ENCODE measurements at places on chromosomes 3 and 15. TPM values are rescaled to one million over a fixed set of nuclear protein-coding genes. Genes with fewer than 3 reads are reported as not detected.

Gene CALML4
- 12.5 TPM for total RNA-seq

Gene DAZL
- 3.4 TPM for total RNA-seq

Gene CLRN1
- total RNA-seq, result 0.35 TPM

Gene IGSF10
- total RNA-seq, result 0.86 TPM

Gene GOLGA6L10
- 4.0 TPM for total RNA-seq

Gene ANKRD34C
- total RNA-seq, result not detected

Gene RTP1
- total RNA-seq, result 3.0 TPM

GRCh38 chr3:66625505-66626216 is 124.8 kb upstream of the LRIG1 start:
- no peaks in the 10 kb centered on the region for H3K27me3 ChIP-seq
- H3K4me3 ChIP-seq, result no peak overlapping the region
- H3K27ac ChIP-seq, result no peak overlapping the region
- no peaks in the 10 kb centered on the region for H3K36me3 ChIP-seq
- DNase-seq, result no peak

DNA sequence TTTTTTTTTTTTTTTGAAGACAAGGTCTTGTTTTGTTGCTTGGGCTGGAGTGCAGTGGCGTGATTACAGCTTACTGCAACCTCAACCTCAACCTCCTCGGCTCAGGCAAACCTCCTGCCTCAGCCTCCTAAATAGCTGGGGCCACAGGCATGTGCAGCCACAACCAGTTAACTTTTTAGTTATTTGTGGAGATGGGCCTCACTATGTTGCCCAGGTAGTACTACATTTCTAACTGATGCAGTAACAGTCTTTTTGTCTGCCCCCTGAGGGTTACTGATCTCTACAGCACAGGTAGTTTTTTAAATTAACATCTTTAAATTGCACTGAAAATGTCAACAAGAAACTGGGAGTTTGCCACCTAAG is 3.4 kb upstream of the LMLN start:
- no peaks in the 10 kb centered on the region for H3K27me3 ChIP-seq
- no peak overlapping the region for H3K27ac ChIP-seq
- H3K4me3 ChIP-seq, result no peak overlapping the region
- H3K4me1 ChIP-seq, result peaks cover 2% of the 10 kb centered on the region
- no peak for DNase-seq
- H3K36me3 ChIP-seq, result peaks cover 27% of the 10 kb centered on the region

DNA sequence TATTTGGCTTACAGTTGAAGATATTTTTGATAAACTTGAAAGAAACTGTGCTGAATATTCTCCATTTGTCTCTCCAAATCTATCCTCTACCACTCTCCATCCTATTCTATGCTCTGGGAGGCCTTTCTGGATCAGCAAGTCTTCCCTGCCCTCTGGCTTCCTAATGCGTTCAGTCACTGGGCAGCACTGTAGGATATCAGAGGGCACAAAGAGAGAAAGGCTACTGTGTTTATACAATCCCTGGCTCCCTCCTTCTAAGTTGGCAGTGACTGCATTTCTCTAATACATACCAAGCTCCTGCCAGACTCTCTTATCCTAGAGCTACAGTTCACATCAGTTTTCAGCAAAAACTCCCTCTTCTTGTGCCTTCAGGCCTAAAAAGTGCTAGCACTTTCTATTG is 102.1 kb upstream of the FHIT start:
- H3K4me3 ChIP-seq, result no peak overlapping the region
- H3K4me1 ChIP-seq, result no peaks in the 10 kb centered on the region
- no peak overlapping the region for H3K27ac ChIP-seq

- no peaks in the 10 kb centered on the region for H3K36me3 ChIP-seq
- H3K27me3 ChIP-seq, result no peaks in the 10 kb centered on the region
- DNase-seq, result no peak
- H3K4me3 ChIP-seq, result no peak overlapping the region
Measured at GRCh38 chr3:177944228-177944661, 592.0 kb upstream of the KCNMB2 start.

GRCh38 chr3:69116897-69117296 is 5.5 kb downstream of the LMOD3 start:
- no peak overlapping the region for H3K4me3 ChIP-seq
- H3K4me1 ChIP-seq, result no peaks in the 10 kb centered on the region
- H3K27ac ChIP-seq, result no peak overlapping the region
- H3K36me3 ChIP-seq, result no peaks in the 10 kb centered on the region
- DNase-seq, result no peak

DNA sequence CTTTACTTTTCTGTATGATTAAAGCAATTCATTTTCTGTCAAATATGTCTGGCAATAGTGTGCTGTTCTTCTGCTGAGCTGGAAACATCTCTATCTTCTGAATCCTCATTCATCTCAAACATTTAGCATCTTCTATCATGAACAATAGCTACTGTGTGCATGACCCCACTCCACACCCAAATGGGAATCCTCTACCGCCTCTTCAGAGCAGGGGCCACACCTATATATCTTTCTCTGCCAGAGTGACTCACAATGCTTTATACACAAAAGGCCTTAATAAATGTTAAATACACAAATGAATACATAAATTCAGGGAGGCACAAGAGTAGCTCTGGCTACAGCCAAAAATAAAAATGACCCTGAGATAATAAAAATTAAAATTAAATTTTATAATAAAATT is 8.0 kb downstream of the ALDH1A2 start:
- no peaks in the 10 kb centered on the region for H3K36me3 ChIP-seq

GRCh38 chr3:76410762-76411281 is 625.5 kb upstream of the ZNF717 start:
- DNase-seq, result no peak
- no peak overlapping the region for H3K4me3 ChIP-seq
- H3K36me3 ChIP-seq, result no peaks in the 10 kb centered on the region
- H3K27ac ChIP-seq, result no peak overlapping the region
- H3K27me3 ChIP-seq, result no peaks in the 10 kb centered on the region
- no peaks in the 10 kb centered on the region for H3K4me1 ChIP-seq

- no peak for DNase-seq
- no peak overlapping the region for H3K4me3 ChIP-seq
- H3K4me1 ChIP-seq, result no peaks in the 10 kb centered on the region
- no peak overlapping the region for H3K27ac ChIP-seq
- H3K36me3 ChIP-seq, result no peaks in the 10 kb centered on the region
- H3K27me3 ChIP-seq, result no peaks in the 10 kb centered on the region
Measured at GRCh38 chr3:52350981-52351761, 35.1 kb downstream of the DNAH1 start.

GRCh38 chr3:17831366-17831765 is 88.9 kb upstream of the TBC1D5 start:
- DNase-seq, result no peak
- no peak overlapping the region for H3K27ac ChIP-seq

GRCh38 chr3:168608926-168609325 is 513.2 kb upstream of the GOLIM4 start:
- H3K27ac ChIP-seq, result no peak overlapping the region
- DNase-seq, result no peak
- no peak overlapping the region for H3K4me3 ChIP-seq
- no peaks in the 10 kb centered on the region for H3K27me3 ChIP-seq
- no peaks in the 10 kb centered on the region for H3K4me1 ChIP-seq
- H3K36me3 ChIP-seq, result no peaks in the 10 kb centered on the region

DNA sequence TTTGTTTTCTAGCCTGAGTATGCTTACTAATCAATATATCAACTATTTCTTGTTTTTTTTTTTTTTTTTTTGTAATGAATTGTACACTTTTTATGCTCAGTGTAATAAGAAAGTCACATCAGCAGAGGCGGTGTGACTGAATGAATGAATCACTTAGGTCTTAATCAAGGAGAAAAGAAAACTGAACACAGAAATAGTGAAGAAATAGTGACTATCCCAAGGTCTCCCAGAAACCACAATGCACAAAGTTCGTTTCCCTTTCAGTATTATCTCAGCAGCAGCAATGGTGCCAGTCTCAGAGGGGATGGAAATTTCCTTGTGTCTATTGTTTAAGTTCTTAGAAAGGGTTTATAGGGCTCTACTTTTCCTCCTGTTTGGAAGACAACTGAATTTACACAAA is 80.7 kb downstream of the NR1I2 start:
- DNase-seq, result no peak
- H3K36me3 ChIP-seq, result peaks cover 4% of the 10 kb centered on the region
- H3K27me3 ChIP-seq, result no peaks in the 10 kb centered on the region
- H3K27ac ChIP-seq, result no peak overlapping the region
- no peaks in the 10 kb centered on the region for H3K4me1 ChIP-seq
- no peak overlapping the region for H3K4me3 ChIP-seq

DNA sequence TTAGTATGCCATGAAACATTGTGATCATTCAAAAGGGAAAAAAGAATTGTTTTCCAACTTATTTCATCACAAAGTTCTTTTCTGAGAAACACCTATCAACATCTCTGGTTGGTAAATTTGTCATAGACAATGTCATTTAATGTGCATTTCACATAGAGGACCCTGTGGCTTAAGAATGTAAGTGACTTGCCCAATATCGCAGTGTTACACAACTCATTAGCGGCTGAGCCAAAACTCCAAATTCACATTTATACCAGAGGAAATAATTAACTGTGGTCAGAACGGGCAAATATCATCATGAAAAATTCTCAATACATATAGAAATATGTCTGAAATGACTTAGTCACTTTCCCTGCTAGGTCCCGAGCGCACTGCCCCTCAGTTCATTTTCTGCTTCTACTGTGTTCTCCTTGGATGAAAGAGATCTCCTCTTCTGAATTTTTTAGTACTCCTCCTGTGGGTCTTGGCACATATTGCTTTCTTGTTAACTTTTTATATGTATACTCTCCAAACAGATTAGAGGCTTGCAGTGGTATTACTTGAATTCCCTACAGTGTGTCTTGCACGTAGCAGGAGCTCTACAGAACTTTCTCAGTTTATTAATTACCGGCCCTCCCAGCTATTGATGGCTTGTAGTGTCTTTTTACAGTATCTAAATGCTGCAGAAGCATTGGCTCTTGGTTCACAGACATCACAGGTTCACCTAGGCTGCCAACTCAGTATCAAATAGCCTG is 33.1 kb downstream of the PTX3 start:
- no peaks in the 10 kb centered on the region for H3K27me3 ChIP-seq
- DNase-seq, result no peak
- H3K36me3 ChIP-seq, result no peaks in the 10 kb centered on the region

- H3K27me3 ChIP-seq, result no peaks in the 10 kb centered on the region
- DNase-seq, result no peak
- 0 out of 2 replicates have a peak overlapping the region, but pooled peaks have one; percentile 61 for H3K4me3 ChIP-seq
- H3K36me3 ChIP-seq, result peaks cover 8% of the 10 kb centered on the region
- H3K27ac ChIP-seq, result 0 out of 2 replicates have a peak overlapping the region, but pooled peaks have one; percentile 72
Measured at GRCh38 chr3:129399895-129400357, 28.5 kb downstream of the EFCAB12 start.

DNA sequence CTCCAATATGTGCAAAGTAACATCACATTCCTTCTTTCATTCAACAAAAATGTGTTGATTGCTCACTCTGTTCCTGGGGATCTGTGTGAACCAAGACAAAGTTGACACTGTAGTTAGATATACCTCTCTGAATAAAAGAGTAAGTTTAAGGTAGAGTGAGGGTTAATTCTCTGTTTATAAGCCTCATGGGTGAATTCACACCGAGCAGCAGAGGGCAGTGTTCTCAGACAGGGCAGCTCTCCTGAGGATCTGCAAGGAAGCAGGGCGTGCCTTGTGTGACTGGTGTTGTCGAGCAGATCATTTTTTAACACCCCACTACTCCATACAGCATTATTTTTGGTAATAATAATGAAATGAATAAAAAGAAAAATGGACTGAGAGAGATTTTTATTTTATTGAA is 34.4 kb downstream of the PAQR9 start:
- H3K27me3 ChIP-seq, result no peaks in the 10 kb centered on the region
- no peaks in the 10 kb centered on the region for H3K4me1 ChIP-seq
- no peak for DNase-seq
- H3K36me3 ChIP-seq, result no peaks in the 10 kb centered on the region

GRCh38 chr3:76912841-76913383 is 127.0 kb upstream of the ROBO2 start:
- H3K27me3 ChIP-seq, result no peaks in the 10 kb centered on the region
- no peak overlapping the region for H3K27ac ChIP-seq
- no peak overlapping the region for H3K4me3 ChIP-seq
- DNase-seq, result no peak
- no peaks in the 10 kb centered on the region for H3K36me3 ChIP-seq
- H3K4me1 ChIP-seq, result no peaks in the 10 kb centered on the region

DNA sequence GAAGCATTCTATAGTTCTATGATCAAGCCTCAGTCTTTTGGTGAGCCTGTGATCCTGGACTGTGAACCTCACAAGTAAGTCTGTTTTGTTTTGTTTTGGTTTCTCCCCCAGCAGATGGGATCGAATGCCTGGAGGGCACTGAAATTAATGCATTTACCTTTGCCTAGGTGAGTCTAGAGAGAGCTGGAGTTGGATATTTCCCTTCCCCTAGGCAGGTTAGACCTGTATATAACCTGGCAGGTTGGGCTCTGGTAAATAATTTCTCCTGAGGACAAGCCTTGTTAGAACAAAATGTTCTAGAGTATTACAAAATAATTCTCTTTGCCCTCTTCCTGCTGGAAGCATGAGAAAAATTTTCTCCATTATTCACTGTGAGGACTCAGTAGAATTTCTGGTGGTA is 211.9 kb downstream of the TPRG1 start:
- no peak overlapping the region for H3K27ac ChIP-seq
- DNase-seq, result no peak

- no peaks in the 10 kb centered on the region for H3K4me1 ChIP-seq
- no peak overlapping the region for H3K27ac ChIP-seq
- no peak overlapping the region for H3K4me3 ChIP-seq
- no peaks in the 10 kb centered on the region for H3K27me3 ChIP-seq
- no peaks in the 10 kb centered on the region for H3K36me3 ChIP-seq
Measured at GRCh38 chr3:121942116-121942786, 48.0 kb downstream of the SLC15A2 start.

DNA sequence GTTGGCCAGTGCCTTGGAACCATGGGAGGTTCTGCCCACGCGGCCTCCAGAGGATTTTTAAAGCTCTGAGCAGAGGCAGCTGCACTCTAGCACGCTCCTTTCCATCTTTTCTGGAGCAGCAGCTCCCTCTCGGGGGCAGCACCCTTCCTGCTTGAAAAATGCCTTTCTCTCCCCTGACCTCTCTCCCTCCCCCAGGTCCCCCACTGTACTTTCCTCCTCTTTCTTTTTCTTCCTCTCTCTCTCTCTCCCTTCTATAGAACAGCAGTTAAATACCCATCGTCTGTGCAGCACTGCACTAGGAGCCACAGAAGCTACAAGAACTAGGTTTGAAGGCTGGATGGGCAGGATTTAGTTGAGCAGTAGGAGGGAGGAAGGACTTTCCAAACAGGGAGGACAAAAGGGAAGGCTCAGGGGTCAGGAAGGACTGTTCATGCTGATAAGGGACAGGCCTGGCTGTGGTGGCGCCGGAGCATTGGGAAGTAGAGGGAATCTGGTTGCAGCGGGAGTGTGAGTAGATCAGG is 4.4 kb downstream of the ALPK3 start:
- peaks cover 29% of the 10 kb centered on the region for H3K4me1 ChIP-seq
- no peaks in the 10 kb centered on the region for H3K27me3 ChIP-seq
- no peaks in the 10 kb centered on the region for H3K36me3 ChIP-seq
- no peak for DNase-seq
- H3K27ac ChIP-seq, result no peak overlapping the region

GRCh38 chr3:10982782-10983181 is 9.8 kb upstream of the SLC6A1 start:
- no peak overlapping the region for H3K27ac ChIP-seq
- no peaks in the 10 kb centered on the region for H3K27me3 ChIP-seq
- H3K4me1 ChIP-seq, result peaks cover 3% of the 10 kb centered on the region

Measured in H1 (cell line).